ENCODE measurements at places on chromosomes 11 and 22. TPM values are rescaled to one million over a fixed set of nuclear protein-coding genes. Genes with fewer than 3 reads are reported as not detected.

- H3K27me3 ChIP-seq, result peaks cover 9% of the 10 kb centered on the region
- H3K4me3 ChIP-seq, result no peak overlapping the region
- no peaks in the 10 kb centered on the region for H3K36me3 ChIP-seq
- no peaks in the 10 kb centered on the region for H3K4me1 ChIP-seq
Measured at GRCh38 chr22:33109514-33110430, 51.6 kb upstream of the SYN3 start.

- H3K4me3 ChIP-seq, result no peak overlapping the region
- no peaks in the 10 kb centered on the region for H3K36me3 ChIP-seq
- H3K27ac ChIP-seq, result no peak overlapping the region
- DNase-seq, result no peak
- H3K27me3 ChIP-seq, result peaks cover 15% of the 10 kb centered on the region
- H3K4me1 ChIP-seq, result no peaks in the 10 kb centered on the region
Measured at GRCh38 chr11:134283461-134284230, 7.5 kb downstream of the GLB1L3 start.

MB gene
- not detected for total RNA-seq

- H3K27me3 ChIP-seq, result no peaks in the 10 kb centered on the region
- H3K4me1 ChIP-seq, result peaks cover 7% of the 10 kb centered on the region
- DNase-seq, result no peak
- no peak overlapping the region for H3K4me3 ChIP-seq
Measured at GRCh38 chr11:74208507-74208906, 37.4 kb downstream of the PPME1 start.

ZNF215 gene
- total RNA-seq, result 4.5 TPM

KRTAP5-11 gene
- not detected for total RNA-seq

DNA sequence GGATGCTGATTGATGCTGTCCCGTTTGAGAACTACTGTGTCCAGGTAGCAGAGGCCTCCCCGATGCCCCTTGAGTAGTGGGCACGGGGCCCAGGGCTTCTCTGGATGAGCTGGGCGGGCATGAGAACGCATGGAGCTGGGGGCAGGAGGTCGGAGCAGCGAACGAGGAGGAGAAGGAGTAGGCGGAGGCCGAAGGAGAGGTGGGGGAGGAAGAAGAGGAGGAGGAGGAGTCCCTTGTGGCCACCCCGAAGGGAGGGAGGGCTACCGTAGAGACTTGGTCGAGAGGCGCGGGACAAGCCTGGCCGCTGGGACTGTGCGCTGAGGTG lies 62.9 kb downstream of the CRYBB2 start:
- no peak overlapping the region for H3K27ac ChIP-seq
- peaks cover 6% of the 10 kb centered on the region for H3K36me3 ChIP-seq
- H3K27me3 ChIP-seq, result peaks cover 16% of the 10 kb centered on the region

OOSP4B gene
- total RNA-seq, result not detected

DNA sequence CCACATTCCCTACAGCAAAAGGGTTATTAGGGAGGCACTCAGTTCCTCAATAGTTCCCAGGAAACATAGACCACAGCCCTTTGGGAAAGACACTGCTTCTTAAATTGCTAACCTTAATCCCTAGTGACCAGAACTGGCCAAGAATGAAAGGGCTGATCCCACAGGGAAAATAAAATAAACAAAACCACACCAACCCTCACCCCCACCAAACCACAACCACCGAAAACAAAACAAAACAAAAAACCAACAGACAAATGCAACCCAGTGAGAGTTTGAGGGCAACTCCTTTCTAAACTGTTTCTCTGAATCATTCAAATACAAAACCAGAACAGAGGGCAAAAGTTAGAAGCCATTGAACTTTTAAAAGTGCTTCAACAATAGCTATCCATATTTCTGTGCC lies 57.2 kb downstream of the NAV2 start:
- no peak overlapping the region for H3K27ac ChIP-seq
- H3K4me1 ChIP-seq, result peaks cover 56% of the 10 kb centered on the region
- H3K4me3 ChIP-seq, result no peak overlapping the region
- no peaks in the 10 kb centered on the region for H3K27me3 ChIP-seq
- peak; percentile 53 for DNase-seq
- peaks cover 20% of the 10 kb centered on the region for H3K36me3 ChIP-seq

- no peak for DNase-seq
- H3K4me1 ChIP-seq, result peaks cover 48% of the 10 kb centered on the region
Measured at GRCh38 chr11:19379465-19379864, 138.7 kb upstream of the E2F8 start.

GRCh38 chr11:25094085-25094802 lies 597.4 kb downstream of the LUZP2 start:
- H3K27ac ChIP-seq, result no peak overlapping the region
- H3K27me3 ChIP-seq, result no peaks in the 10 kb centered on the region
- no peaks in the 10 kb centered on the region for H3K36me3 ChIP-seq
- no peak for DNase-seq
- no peaks in the 10 kb centered on the region for H3K4me1 ChIP-seq

CNTN5 gene
- total RNA-seq, result not detected

- H3K27me3 ChIP-seq, result peaks cover 1% of the 10 kb centered on the region
- H3K4me3 ChIP-seq, result no peak overlapping the region
- peak; percentile 28 for DNase-seq
- H3K36me3 ChIP-seq, result no peaks in the 10 kb centered on the region
- H3K27ac ChIP-seq, result peak overlapping the region; percentile 54
- peaks cover 36% of the 10 kb centered on the region for H3K4me1 ChIP-seq
Measured at GRCh38 chr11:92296138-92296515, 71.5 kb downstream of the FAT3 start.

Data from HFFc6 (cell line).